ENCODE measurements at places on chromosomes 7 and 10. TPM values are rescaled to one million over a fixed set of nuclear protein-coding genes. Genes with fewer than 3 reads are reported as not detected.

C10orf62 gene
- total RNA-seq, result not detected

- DNase-seq, result no peak
These were observed 186.0 kb upstream of the AKR1E2 start for GRCh38 chr10:4639960-4640359.

DNA sequence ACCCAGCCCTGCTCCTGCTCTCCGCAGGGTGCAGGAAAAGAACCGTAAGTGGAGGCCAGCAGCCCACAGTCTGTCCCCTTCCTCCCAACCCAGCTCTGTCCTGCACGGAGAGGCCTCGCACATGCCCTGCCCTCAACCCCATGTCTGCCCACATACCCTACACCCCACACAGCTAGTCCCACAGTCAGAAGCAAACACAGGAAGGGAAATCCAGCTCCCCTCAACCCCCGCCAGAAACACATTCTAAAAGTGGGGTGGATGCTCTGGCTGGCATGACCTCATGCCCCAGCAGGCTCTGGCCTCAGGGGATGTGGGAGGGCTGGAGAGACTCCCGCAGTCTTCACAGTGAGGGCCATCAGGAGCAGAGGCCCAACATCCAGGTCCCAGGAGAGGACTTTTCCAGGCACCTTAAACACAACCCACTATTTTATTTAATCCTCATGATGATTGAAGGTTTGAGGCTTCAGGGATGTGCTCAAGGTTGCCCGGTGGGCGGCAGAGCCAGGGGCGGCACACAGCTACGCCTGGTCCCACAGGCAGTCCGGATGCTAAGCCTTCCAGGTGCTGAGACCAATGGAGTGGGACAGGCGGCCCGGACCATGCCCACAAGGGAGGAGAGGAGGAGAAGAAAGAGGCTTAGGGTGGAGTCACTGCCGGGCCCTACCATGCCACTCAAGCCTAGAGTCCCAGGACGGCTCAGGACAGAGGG, 29.9 kb downstream of the CALML5 start:
- DNase-seq, result no peak

CTBP2 gene
- total RNA-seq, result 65.5 TPM

BLVRA gene
- 12.8 TPM for total RNA-seq

DNA sequence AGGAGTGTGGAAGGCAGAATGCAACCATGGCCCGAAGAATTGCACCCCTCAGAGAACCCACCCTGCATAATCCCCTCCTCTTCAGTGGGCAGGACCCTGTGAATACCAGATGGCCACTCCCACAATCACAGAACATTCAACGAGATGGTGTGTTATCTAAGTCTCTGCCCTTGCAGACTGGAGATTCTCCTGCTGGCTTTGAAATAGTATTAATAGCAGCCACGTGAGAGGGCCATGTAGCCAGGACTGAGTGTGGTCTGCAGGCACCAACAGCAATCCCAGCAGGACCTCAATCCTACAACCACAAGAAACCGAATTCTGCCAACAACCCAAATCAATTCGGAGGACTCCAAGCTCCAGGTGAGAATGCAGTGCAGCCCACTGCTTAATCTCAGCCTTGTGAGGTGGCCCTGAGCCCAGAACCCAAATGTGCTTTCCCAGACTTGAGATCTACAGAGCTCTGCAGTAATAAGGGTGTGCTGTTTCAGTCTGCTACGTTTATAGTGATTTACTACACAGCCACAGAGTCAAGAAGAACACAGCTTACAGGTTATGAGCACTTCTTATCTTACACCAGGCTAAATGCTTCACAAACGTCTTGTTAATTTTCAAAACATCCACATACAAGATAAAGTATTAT, 72.1 kb downstream of the VOPP1 start:
- no peak for DNase-seq

- no peak for DNase-seq
These were observed 41.3 kb upstream of the CALN1 start for GRCh38 chr7:72453471-72453870.

- no peak for DNase-seq
These were observed 179.8 kb downstream of the BAMBI start for GRCh38 chr10:28857164-28857563.

ADRA2A gene
- total RNA-seq, result 74.8 TPM

- DNase-seq, result peak; percentile 91
These were observed 129.6 kb downstream of the PRPF18 start for GRCh38 chr10:13716081-13717071.

- no peak for DNase-seq
These were observed 40.8 kb downstream of the CYP2C19 start for GRCh38 chr10:94803307-94803706.

DNA sequence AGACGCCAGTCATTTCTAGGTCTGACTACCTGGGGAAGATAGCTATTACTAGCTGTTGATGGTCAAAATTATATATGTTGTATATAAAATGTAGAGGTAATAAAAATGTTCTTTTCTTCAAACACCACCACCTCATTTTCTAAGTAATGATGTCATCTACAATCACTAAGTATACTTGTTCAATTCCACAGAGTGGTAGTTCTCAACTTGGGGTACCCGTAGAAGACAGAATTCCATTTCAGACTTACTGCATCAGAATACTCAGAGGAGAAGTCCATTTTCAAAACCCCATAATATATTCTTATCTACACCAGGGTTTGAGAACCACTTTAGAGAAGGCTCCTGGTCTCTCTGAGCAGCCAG, 191.9 kb downstream of the PTN start:
- no peak for DNase-seq

CLCN1 gene
- not detected for total RNA-seq

- DNase-seq, result no peak
These were observed 46.2 kb downstream of the BLNK start for GRCh38 chr10:96225119-96225518.

DNA sequence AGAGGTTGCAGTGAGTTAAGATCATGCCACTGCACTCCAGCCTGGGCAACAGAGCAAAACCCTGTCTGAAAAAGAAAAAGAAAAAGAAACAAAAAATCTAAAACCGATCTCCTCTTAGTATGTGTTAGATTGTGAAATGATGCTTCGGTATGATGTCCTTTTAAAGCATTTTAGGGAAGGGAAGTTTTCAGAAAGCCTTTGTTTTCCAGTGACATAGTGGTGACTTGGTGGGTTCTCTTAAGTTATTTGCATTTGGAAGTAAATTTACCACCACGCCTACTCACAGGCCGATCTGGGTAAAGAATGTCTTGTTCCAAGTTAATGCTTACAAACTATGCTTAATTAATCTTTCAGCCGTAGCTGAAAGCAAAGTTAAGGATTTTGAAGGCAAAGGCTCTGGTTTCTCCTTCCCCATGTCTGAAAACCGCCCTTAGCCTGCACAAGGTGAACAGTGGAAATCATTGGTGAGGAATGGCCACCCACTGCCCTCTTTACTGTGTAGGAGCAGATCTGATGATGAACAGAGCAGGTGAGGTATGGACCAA, 10.7 kb downstream of the MTURN start:
- no peak for DNase-seq

WNT8B gene
- not detected for total RNA-seq

DNA sequence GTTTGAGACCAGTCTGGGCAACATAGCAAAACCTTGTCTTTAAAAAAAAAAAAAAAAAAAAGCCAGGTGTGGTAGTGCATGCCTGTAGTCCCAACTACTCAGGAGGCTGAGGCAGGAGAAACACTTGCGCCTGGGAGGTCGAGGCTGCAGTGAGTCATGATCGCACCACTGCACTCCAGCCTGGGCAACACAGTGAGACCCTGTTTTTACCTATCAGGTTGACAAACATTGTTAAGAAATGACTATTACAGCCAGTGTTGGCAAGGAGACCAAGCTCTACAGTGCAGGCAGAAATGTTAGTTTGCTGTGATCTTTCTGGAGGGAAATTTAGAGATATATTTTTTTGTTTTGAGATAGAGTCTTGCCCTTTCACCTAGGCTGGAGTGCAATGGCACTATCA, 37.3 kb downstream of the CUL1 start:
- DNase-seq, result no peak

- DNase-seq, result no peak
These were observed 24.2 kb upstream of the RNF148 start for GRCh38 chr7:122726881-122727280.

GRCh38 chr7:151769188-151769821, 107.6 kb downstream of the PRKAG2 start:
- no peak for DNase-seq

DNA sequence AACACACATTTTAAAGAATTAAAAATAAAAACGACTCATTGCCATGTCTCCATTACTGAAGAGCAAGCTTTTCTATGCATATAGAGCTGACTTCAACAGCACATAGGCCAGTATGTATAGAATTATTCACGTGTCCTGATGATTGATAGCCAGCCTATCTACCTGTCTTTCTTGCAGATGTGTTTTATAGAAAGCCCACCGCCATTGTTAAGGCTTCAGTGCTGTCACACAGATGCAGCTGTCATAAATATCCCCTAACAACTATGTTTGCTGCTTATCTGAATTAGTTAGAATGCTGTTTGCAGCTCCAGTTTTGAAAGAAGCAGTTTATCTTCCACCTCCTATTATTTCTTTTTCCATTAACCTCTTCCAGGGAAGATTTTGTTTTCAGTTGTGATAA, 235.9 kb downstream of the SLC25A13 start:
- no peak for DNase-seq

DNA sequence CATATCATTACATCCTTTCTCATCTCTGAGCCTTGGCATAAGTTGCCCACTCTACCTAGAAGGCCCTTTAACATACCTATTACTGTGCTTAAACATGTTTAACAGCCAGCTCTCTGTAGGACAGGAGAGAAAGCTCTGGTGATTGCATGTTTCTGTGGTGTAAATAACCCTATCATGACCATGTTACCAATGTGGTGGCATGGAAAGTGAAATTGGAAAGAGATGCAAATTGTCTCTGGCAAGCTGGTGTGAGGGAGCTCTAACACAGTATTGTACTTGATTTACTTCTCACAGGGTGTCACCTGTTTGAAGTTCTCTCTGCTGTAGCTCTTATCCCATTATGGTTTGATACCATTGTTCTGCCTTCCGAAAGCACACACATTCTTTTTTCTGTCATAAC, 231.8 kb upstream of the DKK1 start:
- DNase-seq, result no peak

- no peak for DNase-seq
These were observed 594.2 kb downstream of the DNAJB6 start for GRCh38 chr7:157930926-157931466.

DNA sequence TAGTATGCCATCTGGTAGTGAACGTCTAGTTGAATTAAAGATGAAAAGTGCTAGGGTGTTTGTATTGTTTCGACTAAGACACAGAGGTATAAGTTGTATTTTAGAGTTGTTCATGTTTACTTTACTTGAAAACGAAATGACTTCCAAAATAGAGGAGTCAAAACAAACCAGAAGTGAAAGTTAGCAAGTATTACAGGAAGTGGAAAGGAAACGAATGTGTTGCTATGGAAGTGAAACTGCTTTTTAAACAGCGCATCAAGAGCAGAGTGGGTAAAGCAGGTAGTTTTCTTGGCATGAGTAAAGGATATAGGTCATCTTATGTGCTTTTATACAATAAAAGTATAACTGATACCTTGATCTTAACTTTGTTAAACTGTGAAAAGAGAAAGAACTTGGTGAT, 20.0 kb upstream of the GALNTL5 start:
- no peak for DNase-seq

DNA sequence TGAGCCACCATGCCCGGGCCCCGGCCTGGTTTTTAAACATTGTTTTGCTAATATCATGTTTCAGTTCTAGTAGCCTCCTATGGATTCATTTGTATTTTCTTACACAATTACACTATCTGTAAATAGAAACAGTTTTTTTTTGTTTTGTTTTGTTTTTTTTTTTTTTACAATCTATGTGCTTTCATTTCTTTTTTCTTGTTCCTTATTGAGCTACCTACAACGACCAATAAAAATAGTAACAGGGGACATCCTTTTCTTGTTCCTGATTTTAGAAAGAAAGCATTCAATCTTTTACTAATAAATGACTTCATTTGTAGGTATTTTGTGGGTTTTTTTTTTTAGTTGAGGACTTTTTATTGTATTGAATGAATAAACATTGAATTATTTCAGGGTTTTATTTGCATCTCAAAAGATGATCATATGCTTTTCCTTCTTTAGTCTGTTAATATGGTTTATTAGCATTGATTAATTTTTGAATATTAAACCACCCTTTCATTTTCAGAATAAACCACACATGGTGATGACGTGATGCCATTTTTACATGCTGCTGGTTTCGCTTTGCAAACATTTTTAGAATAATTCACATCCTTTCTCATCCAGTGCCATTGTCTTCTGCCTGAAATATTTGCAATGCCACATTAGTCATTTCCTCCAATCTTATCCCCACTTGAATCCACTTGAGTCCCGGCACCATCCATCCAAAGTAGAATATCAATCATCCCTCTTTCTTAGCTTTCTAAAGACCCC, 18.1 kb upstream of the AKR1E2 start:
- DNase-seq, result peak; percentile 89

Data from GM23248 (cell line).